ENCODE measurements at places on chromosomes 6 and 20. TPM values are rescaled to one million over a fixed set of nuclear protein-coding genes. Genes with fewer than 3 reads are reported as not detected.

The BICRAL gene
- 21.2 TPM for total RNA-seq

DNA sequence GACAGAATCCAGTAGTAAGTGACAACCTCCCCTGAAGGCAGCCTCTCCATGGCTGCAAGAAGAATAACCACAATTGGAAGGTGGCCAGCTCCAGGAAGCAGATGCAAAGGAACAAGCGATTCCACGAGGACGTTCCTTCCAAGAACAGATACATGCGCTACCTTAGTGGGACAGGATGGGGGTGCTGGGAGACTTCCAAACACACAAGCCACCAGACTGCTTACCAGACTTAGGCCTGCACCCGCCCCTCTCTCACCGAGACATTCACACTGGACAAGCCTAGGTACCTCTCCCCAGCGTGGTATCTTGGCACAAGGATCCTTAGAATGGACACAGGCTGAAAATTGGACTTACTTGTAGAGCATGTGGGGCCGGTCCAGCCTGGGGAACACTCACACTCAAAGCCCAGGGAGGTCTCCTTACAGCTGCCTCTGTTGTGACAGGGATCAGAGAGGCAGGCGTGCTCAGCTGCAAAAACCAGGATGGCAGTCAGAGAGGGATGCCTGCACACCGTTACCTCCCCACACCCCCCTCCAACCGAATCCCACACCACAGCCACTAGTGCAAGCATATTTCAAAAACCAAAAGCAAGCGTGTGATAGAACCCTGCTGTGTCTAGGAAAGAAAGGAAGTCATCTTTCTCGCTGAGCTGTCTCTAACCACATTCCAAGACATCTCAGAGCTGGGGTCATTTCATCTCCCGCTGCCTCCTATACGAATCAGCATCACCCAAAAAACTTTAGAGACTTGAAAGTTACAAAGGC is 22.4 kb downstream of the JAG1 start:
- no peak for DNase-seq

GRCh38 chr20:63709149-63709527 is 1.3 kb downstream of the ZGPAT start:
- DNase-seq: no peak

The ADGRF5 gene
- total RNA-seq: 33.6 TPM

The HLA-DQB1 gene
- 4.8 TPM for total RNA-seq

DNA sequence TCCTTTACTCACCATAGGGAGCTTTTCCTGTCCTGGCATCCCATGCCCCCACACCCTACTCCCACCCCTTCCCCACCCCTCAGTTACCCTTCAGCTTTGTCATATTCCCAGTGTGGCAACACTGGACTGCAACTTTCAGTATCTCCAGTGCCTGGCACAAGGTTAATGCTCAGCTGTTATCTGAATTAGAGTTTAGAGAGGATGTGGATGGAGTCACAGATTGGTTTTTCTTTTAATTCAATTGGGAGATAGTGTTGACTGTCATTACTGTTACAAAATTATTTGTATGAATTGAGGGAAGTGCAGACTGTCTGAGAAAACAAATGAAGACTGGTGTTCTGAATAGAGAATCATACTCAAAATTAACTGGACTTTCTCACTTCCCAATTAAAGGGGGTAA is 89.9 kb downstream of the TULP4 start:
- no peak for DNase-seq

DNA sequence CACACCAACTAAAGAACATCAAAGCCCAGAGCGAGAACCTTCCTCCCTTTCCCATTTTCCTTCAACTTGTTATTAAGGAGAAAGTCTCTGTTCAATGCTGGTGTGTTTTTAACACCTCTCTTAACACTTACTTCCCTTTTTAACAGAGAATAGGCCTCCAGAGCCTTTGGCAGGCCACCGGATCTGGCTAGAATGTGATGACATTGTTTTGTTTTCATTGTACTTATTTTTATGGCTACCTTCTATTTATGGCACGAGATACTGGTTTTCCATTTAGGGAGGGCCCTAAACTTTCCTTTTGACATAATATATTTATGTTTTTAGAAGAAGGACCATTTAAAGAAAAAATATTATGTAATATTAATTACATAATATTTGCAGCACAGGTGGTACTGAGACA is 21.6 kb downstream of the TCF15 start:
- no peak for DNase-seq

- no peak for DNase-seq
Measured at GRCh38 chr20:50052550-50053361, 60.2 kb downstream of the UBE2V1 start.

The HLA-DQB2 gene
- 0.69 TPM for total RNA-seq

- DNase-seq: no peak
Measured at GRCh38 chr6:45003387-45003786, 324.7 kb upstream of the RUNX2 start.

GRCh38 chr6:17267566-17267965 is 13.6 kb upstream of the RBM24 start:
- no peak for DNase-seq

DNA sequence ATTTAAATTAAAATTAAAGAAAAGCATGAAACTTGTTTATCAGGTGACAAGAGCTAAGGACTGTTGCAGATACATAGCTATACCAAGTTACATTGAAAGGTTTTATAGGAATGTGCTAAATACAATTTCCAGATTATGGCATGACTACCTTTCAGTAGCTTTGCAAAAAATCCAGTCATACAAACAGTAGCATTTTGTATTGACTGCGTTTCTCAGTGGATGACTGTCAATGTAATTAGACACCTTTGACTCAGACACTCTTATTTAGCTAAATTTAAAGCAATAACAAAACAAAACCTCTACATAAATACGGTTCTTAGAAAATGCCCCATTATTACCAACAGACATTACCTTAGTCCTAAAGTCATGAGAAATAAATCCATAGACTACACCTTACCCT is 275.8 kb upstream of the RUNX2 start:
- DNase-seq: no peak

GRCh38 chr20:53879048-53879684 is 191.2 kb downstream of the BCAS1 start:
- DNase-seq: no peak

The OOEP gene
- total RNA-seq: not detected

GRCh38 chr6:145964948-145965366 is 799 bp upstream of the SHPRH start:
- DNase-seq: no peak

The SLA2 gene
- 0.99 TPM for total RNA-seq
